ENCODE measurements at places on chromosomes 2 and 18. TPM values are rescaled to one million over a fixed set of nuclear protein-coding genes. Genes with fewer than 3 reads are reported as not detected.

DNA sequence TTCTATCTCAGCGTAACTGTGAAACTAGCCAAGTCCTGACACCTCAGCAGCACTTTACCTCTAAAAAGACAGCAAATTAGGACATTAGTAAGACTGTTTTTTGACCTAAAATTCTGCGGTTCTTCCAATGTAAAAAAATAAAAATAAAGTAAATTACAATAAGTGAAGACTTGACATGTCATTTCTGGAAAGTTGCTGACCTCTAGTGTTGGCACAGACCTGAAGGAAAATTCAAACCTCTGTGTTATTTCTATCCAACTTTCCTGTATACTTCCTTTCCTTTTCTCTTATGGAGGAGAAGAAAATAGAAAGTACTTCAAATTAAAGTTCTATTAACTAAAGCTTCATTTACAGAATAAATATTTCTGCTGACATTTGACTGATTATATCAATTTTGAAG lies 110.6 kb downstream of the TMEM182 start:
- no peak for DNase-seq

- DNase-seq, result peak; percentile 82
Measured at GRCh38 chr2:241329669-241330615, 14.2 kb downstream of the SEPTIN2 start.

GRCh38 chr2:61421611-61422010 lies 49.3 kb downstream of the USP34 start:
- no peak for DNase-seq

DNA sequence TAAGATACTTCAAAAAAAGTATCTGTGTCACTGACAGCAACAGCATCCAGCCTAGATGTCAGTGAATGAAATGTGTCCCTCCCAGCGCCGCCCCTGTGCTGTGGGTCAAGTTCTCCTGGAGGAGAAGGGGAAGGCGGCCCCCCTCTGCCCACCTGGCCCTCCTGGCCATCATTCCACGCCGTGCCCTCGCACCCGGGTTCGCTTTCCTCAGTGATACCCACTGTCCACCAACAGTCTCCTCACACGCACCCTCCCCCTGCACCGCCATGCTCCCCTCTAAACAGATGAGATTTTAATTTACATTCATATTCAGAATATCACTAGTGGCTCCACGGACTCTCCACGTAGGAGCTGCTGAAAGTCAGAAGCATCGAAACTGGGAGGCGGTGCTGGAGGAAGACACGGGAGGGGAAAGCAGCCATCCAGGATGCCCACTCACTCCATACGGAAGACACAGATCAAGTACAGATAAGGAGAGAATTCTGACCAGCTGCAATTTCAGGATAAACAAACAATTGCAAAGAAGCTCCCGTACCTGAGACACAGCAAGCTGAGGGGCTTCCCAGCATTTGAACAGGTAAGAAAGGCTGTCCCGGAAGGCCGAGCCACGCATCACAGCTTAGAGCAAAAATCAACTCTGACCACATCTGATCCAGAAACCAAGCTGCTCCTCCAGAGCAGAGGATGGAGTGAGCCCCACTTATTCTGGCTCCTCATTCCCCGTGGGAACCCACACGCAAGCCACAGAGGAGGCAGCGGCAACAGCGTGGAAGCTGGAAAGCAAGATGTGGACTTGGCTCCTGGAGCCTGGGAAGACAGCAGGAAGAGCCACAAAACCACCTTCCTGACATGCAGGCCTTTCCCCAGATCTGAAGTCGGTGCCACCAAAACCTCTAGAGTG lies 49.7 kb downstream of the PXDN start:
- DNase-seq, result no peak

- no peak for DNase-seq
Measured at GRCh38 chr2:64698177-64698643, 44.5 kb upstream of the SERTAD2 start.

- DNase-seq, result no peak
Measured at GRCh38 chr2:69992310-69993047, 31.0 kb upstream of the ASPRV1 start.

The SP100 gene
- total RNA-seq, result 26.6 TPM

The SCG2 gene
- total RNA-seq, result 0.13 TPM

The LYG1 gene
- 0.77 TPM for total RNA-seq

Measured in bronchial epithelial cell (primary cell).